ENCODE measurements at places on chromosomes 16 and 17.

DNA sequence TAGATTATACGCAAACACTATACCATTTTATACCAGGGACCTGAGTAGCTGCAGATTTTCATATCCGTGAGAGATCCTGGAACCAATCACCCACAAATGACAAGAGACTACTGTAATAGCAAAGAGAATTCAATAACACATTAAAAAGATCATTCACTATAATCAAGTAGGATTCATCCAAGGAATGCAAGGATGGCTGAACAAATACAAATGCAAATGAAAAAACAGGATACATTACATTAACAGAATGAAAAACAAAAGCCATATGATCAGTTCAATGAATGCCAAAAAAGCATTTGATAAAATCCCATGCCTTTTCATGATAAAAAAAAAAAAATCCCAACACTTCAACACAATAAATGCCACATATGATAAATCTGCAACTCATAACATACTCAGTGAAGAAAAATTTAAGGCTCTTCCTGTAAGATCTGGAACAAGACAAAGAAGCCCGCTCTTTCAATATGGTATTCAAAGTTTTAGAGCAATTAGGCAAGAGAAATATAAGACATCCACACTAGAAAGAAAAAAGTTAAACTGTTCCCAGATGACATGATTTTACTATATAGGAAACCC, 29.0 kb downstream of the N4BP1 start:
- peak; percentile 58 for DNase-seq

DNA sequence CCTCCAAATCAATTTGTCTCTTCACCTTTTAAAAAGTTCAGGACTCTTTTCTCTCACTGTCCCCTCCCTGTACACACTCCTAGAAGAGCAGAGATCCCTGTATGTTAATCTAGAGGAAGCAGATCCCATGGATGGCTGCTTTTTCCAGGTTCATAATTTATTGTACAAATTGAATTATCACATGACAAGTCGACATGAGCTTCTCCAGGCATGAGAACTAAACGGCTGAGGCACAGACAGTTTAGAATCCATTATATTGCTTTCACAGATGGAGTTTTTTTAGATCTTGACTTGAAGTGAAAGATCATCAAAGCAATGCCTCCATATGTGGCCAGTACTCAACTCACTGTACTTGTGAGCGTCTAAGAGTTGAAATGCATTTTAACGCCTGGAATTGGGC, 47.9 kb downstream of the RGS9 start:
- DNase-seq: no peak

DNA sequence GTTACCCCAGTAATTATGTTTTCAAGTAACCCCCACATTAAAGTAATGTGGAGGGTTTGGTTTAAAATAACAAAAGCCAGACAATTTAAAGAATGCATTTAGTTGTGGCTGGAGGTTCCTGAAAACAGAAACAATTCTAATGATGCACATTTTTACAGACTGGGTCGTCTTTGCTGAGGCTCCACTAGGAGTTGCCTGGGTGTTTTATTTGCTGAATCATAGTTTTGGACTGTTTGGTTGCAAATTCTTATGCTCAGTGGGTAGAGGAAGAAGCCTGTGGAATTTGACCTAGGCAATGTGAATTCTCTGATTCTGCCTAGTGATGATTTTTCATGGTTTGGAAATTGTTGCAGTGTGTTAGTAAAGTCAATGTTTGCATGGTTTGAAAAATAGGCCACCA, 16.3 kb downstream of the SHISA9 start:
- no peak for DNase-seq

GRCh38 chr16:27405546-27406451, 3.8 kb downstream of the IL21R start:
- no peak for DNase-seq

DNA sequence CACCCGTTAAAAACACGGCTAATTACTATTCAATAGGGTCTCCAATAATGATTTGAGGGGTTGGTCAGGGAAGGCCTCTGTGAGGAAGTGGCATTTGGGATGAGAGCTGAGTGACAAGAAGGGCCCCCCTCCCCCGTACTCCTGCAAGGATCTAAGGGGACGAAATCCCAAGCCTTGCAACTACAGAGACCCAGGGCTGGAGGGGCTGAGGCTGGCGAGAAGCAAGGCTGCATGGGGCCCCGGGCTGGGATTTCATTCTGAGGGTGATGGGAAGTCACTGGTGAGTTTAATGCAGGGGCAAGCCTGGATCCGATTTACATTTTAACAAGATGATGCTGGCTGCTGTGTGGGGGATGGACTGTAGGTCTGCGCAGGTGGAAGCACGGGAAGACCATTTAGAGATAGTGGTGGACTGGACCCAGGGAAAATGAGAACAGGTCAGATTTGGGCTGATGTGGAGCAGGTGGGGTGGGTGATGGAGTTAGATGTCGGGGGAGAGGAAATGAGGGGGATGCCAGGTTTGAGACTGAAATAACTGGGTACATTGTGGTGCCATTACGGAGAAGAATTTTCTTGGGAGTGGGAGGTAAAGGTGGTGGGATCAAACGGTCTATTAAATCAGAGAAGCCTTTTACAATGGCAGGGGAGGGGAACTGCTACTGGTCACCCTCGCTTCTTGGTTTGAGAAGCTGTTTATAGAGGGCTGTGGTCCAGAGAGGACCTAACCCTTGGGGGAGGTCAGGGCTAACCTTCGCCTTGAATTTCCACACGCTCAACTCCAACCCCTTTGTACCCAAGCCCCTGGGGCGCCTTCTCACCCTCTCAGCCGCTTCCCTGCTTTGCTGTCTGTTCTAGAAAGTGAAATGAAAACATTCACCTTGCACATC, 932 bp upstream of the MYBBP1A start:
- DNase-seq: no peak

- no peak for DNase-seq
Observed at GRCh38 chr16:31009894-31010584, 399 bp downstream of the STX1B start.

All from foreskin keratinocyte (primary cell).